Hindlimb muscle (tissue), 1 donor: ENCODE measurements at places on chromosomes 6 and 20. TPM values are rescaled to one million over a fixed set of nuclear protein-coding genes. Genes with fewer than 3 reads are reported as not detected.

The MMUT gene
- polyA plus RNA-seq = 20.2 TPM

DNA sequence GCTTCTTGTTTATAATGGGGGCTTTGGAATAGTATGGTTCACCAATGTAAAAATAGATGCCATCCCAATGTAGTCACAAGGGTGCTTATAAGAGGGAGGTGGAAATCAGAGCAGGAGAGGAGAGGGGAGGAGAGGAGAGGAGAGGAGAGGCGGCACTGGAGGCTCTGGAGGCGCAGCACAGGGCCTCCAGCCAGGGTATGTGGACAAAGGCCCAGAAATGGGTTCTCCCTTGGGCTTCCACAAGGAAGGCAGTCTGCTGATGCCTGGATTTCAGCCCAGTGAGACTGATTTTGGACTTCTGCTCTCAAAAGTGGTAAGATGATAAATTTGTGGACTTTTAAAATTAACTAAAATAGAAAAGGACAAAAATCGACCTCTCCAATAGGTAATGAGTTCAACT, 116.8 kb downstream of the RNASET2 start:
- no peak for DNase-seq

GRCh38 chr6:32775071-32775470, 11.7 kb upstream of the HLA-DQB2 start:
- DNase-seq = no peak

DNA sequence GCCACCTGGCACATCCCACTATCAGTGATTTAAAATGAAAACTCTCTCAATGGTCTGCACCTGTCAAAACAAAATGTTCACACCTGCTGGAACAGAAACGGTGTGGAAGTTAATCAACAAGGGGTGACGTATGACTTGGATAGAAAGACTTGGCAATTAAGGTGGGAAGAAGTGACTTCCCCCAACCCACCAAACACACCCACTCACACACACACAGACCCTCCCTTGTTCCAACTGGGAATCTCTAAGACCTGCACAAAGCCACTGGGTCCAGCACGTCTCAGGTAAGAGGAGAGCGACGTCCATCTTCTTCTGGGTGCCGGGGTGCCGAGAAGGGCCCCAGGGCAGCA, 25.1 kb upstream of the TCFL5 start:
- no peak for DNase-seq

The STMND1 gene
- polyA plus RNA-seq = not detected

The ZNF292 gene
- 16.9 TPM for polyA plus RNA-seq

The PLN gene
- polyA plus RNA-seq = 4.4 TPM

The SDCBP2 gene
- 1.8 TPM for polyA plus RNA-seq

The REPS1 gene
- 41.8 TPM for polyA plus RNA-seq

DNA sequence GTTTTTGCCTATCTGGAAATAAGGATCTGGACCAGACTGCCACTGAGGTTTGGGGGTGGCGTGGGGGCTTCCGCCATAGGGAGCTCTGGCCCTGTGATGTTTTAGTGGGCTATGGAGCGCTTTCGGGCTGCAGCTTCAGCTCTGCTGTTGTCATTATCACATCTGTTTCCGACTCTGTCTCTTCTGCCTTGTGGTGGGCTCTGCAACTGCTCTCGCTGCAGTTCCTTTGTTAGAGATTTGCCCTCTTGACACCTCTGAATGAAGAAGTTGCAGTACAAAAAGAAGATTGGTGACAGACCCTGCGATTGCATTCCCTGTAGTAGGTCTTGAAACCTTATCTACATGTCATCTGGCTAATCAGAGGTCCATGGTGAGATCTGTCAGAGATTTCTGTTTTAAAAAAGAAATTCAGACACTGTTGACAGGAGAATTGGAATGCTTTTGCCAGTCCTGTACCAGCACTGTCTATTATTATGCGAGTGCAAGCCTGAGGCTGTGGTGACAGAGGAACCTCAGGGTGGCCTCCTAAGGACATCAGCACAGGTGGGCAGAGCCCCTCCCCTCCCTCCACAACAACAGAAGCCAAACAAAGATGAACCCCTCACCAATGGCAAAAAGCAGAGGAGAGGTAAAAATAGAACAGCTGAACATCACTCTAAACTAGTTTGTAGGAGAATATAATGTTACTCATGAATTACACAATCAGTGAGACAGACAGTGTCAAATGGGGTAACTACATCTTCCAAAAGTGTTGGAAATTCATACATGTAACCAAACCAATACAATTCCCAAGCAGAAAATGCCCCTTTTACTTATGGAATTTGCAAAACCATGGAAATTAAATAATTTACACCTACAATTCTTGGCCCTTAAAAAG, 63.5 kb upstream of the DEFB112 start:
- DNase-seq = no peak

The SMOC2 gene
- polyA plus RNA-seq = 56.2 TPM

DNA sequence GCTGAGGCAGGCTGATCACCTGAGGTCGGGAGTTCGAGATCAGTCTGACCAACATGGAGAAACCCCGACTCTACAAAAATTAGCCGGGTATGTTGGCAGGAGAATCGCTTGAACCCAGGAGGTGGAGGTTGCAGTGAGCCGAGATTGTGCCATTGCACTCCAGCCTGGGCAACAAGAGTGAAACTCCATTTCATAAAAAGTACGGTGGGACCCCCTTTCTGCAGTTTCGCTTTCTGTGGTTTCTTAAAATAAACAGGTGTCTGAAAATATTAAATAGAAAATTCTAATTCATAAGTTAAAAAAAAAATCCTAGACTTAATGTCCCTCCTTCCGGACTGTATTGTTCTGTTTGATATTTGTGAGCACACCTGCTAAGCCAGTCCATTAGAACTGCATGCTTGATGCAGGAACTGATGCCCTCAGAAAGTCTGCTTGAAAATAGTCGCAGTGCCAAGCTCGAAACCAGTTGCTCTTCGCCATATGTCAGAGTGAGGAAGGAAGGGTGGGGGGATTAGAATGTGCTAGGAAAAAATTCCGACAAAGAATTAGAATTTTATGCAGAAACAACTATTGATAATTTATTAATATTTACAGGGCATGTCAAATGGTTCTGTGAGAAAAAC, 85.9 kb downstream of the JARID2 start:
- DNase-seq = no peak

DNA sequence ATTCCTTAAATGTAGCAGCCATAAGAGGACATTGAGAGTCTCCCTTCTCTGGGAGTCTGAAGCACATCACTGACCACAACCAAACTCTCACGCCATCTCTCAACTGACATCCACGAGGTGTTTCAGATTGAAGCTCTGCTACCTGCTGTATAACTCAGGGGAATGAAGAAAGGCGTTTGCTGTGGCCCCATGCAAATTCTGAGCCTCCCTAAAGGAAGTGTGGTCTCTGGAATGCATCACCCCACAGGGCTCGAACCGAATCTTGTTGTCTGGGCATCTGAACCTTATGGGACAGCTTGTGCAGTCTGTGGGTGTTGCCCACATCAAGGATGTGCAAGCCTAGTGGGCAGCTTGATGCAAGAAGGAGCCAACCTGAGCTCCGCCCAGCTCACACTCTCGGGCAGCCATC, 10.9 kb downstream of the PMEPA1 start:
- DNase-seq = no peak

GRCh38 chr6:121222656-121223055, 111.6 kb downstream of the TBC1D32 start:
- DNase-seq = no peak

DNA sequence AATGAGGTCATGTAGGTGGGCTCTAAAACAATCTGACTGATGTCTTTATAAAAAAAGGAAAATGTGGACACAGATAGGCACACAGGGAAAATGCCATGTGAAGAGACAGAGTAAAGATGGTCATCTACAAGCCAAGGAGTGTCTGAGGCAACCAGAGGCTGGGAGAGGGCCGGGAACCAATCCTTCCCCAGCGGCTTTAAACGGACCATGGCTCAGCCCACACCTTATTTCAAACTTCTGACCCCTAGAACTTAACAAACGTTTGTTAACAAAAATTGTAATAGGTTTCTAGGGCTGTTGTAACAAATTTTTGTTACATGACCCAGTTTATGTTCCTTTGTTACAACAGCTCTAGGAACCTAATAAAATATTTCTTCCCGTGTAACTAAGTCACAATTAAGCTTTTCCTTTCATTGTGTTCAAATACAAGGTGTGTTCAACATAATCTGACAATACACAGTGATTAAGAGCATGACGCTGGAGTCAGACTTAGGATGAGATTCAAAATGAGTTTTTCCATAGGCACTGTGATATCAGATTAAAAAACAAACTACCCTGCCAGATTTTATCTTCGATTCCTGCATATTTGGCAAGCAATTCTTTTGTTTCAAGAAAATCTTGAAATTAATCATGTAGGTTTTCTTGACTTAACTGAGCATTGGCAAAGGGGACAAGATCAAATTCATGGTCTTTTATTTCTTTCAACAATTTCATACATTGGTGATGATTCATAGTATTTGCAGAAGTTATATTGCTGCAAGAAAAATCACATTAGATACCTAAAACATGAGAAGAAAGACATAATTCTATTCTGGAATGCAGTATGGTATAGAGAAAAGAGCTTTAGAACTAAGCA, 169.5 kb upstream of the RIPOR2 start:
- no peak for DNase-seq

- DNase-seq = no peak
Measured at GRCh38 chr6:11730641-11731040, 48.0 kb downstream of the ADTRP start.

DNA sequence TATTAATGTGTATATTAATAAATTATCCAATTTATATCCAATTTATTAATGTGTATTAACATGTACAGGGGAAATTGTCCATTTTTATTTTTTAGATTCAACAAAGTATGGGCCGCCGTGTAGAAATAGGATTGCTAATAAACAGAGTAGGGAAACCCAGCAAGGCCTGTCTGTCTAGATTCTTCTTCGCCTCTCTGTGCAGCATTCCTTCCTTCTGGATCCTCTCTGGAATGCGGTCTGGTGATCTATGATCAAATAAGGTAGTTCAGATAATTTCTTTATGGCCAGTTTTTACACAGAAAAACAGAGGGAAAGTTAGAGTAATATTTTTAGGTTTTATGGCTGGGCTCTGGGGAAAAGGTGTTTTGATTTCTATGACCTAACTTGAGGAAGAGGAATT, 19.9 kb upstream of the HFE start:
- no peak for DNase-seq

DNA sequence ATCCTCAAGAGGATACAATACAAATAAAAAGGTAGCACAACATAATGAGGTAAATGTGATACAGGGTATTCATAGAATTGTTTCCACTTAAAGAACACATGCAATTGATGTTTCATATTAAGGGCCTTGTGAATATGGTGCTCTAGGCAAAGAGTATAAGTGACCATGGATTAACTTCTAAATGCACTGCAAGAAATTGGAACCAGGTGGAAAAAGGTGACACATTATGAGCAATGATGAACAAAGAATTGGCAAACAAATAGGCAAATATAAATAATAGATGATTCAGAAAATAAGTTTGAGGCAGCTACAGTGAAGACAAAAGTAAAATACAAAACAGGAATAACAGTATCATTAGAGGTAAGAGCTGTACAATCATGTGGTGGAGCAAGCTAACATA, 192.0 kb downstream of the GRIK2 start:
- DNase-seq = no peak

DNA sequence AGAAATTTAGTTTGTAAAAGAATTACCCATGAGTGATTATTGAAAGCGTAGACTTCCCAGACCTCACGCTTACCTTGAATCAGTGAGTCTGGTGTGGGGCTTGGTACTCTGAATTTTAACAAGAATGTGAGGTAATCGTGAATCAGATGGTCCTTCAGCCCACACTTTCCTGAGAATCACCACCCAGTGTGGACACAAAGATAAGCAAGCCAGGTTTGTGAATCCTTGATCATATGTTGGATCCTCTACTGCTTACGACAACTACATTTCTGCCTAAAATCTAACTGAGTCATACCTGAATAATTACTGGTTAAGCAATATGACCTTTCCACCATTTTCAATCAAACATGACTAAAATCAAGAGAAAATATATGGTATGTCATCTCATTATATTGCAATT, 589.3 kb downstream of the TFAP2A start:
- no peak for DNase-seq

The COL19A1 gene
- 9.5 TPM for polyA plus RNA-seq

GRCh38 chr6:156395276-156395675, 381.9 kb upstream of the ARID1B start:
- no peak for DNase-seq

- no peak for DNase-seq
Measured at GRCh38 chr6:56432194-56432593, 184.8 kb upstream of the COL21A1 start.

The SOX18 gene
- 19.6 TPM for polyA plus RNA-seq

The POFUT1 gene
- polyA plus RNA-seq = 30.0 TPM

The ECT2L gene
- 0.17 TPM for polyA plus RNA-seq

- DNase-seq = no peak
Measured at GRCh38 chr20:41798930-41799502, 180.8 kb upstream of the CHD6 start.

The NNAT gene
- polyA plus RNA-seq = 824 TPM

GRCh38 chr6:43846556-43846955, 76.5 kb downstream of the VEGFA start:
- DNase-seq = no peak

The COL12A1 gene
- polyA plus RNA-seq = 256 TPM

The ABHD16B gene
- polyA plus RNA-seq = not detected

- no peak for DNase-seq
Measured at GRCh38 chr6:131532580-131533039, 40.4 kb upstream of the ARG1 start.

The PRICKLE4 gene
- polyA plus RNA-seq = 2.0 TPM

DNA sequence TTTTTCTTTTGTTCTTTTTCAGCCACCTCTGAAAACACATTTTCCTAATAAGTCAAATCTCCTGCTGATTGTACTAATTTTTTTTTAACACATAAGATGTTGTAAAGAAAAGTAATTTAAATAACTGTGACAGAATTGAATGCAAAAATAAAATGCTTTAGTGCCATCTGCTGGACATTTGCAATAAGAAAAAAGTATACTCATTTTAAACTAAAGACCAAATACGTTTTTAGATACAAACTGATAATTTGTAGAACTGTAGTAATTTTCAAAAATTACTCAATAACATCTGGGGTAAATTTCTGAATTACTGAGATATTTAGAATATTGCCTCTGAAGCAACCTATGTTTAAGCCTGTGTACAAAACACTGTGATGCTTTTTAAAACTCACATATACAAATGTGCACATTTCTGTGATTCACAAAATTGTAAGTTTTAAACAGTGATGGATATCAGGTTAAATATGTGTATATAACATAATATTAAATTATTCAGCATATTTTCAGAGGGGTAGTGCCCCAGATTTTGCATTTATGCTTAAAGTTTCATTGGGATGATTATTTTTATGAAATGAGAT, 198.7 kb downstream of the RIMS1 start:
- DNase-seq = peak; percentile 8

GRCh38 chr6:108916026-108916686, 67.9 kb downstream of the ARMC2 start:
- DNase-seq = no peak

The GPR63 gene
- polyA plus RNA-seq = 3.3 TPM

GRCh38 chr6:133428295-133428694, 187.1 kb downstream of the EYA4 start:
- no peak for DNase-seq
